ENCODE measurements at places on chromosomes 1 and 21.

DNA sequence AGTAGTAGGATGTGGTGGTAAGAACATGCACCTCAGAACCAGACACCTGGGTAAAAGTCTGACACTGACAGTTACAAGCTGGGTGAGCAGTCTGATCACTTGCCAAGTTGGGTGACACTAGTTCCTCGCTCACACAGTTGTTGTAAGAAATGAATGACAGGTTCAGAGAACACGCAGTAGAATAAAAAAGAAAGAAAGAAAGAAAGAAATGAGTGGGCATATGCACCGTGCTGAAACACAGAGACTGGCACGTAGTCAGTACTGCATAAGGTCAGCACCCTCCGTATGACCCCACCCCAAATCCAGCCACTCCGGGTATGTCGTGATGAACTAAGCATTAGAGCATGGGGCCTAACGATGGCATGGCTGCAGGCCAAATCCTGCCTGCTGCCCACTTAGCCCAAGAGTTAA, 90.6 kb downstream of the GLUL start:
- DNase-seq = no peak

DNA sequence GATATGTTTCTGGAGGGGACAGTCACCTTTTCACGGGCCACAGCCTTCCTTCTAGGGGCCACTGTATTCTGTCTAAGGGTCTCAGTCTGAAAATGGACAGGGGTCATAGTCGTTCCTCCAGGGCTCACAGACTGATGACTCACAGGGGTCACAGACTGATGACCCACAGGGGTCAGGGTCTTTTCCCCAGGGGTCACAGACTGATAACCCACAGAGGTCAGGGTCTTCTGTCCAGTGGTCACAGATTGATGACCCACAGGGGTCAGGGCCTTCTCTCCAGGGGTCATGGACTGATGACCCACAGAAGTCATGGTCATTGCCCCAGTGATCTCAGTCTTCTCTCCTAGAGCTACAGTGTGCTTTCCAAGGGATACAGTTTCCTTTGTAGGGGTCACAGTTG, 12.8 kb downstream of the OVGP1 start:
- no peak for DNase-seq

GRCh38 chr1:207397525-207397926, 56.6 kb upstream of the CR2 start:
- DNase-seq = no peak

DNA sequence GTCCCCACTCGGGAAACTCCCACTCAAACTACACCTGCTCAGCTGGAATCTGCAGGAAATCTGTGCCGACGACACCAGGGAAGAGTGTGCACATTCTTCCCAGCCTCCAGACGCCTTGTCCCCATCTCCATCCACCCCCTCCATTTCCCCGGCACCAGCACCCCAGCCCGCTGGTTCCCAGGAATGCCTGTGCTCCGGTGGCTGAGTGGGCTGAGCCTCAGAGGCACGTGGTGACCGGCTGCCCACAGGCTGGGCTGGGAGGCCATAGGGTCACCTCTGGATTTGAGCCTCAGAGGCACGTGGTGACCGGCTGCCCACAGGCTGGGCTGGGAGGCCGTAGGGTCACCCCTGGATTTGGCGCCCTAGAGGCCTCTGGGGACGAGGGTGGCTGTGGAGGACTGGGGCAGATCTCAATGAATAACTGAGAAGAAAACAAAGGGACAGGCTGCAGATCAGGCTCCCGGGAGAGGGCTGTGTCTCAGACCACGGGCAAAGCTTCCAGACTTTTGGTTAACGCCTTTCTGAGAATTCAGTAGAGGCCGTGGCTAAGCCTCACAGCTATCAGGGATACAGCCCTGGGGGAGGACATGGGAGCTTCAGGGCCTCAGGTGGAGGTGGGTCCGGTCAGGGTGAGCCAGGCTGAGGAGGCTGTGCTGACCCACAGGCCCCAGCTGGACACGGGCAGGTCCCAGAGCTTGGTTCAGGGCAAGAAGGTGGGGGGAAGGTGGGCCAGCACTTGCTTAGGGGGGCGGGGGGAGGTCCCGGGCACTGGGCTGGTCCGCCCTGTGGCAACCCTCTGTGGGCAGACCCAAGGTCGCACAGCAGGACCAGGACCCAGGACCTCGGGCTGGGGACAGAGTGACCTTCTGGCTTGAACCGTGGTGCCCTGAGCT, 17.3 kb upstream of the TTLL10 start:
- DNase-seq = no peak

DNA sequence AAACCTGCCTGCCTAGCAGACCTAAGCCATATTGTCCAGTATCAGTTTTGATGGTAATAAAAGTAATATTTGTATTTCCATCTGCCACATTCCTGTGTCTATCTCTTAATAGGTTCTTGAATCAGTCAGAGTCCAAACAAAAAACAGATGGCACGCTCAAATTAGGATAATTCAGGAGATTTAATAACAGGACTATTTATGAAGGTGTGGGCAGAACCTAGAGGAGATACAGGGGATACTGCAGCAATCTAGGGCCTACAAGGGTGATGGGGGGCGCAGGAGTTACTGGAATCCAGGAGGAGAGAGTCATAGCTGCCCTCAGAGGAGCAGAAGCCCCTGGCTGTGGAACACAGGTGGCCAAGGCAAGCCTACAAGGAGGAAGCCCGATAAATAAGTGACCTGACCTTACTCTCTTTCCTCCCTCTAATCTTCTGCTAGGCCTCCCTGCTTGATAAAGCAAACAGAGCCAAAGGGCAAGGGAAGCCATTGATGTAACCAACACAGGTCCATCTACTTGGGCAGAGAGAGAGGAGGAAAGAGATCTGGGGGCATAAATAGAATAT, 11.9 kb upstream of the HYI start:
- no peak for DNase-seq

GRCh38 chr21:42733037-42733627, 79.7 kb downstream of the PDE9A start:
- no peak for DNase-seq

DNA sequence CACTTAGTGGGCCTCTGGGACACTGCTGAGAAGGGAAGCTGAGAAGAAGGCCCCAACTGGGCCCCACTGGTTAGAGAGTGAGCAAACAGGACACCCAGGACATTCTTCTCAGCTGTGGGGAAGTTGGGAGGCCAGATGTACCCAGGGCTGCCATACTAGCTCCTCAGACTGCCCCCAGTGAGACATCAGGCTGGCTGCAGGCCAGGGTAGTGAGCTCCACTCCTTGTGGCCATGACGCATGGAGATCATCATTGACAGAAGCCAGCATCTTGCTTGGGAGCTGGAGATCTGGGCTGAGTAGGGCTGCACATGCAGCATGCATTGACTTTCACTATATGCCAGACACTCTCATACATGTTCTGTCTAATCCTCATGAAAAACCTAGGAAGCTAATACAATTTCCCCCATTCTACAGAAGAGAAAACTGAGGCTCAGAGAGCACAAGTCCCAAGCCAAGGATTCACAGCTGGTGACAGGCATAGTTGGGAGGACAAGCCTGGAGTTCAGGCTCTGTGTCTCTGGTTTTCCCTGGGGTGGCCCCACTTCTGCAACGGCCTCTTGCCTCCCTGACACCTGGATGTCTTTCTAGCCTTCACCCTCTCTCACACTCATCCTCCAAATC, 24.1 kb upstream of the MYCL start:
- no peak for DNase-seq

- no peak for DNase-seq
Observed at GRCh38 chr21:36034211-36034913, 26.0 kb downstream of the SETD4 start.

- DNase-seq = no peak
Observed at GRCh38 chr1:207093944-207094343, 5.3 kb downstream of the C4BPB start.

DNA sequence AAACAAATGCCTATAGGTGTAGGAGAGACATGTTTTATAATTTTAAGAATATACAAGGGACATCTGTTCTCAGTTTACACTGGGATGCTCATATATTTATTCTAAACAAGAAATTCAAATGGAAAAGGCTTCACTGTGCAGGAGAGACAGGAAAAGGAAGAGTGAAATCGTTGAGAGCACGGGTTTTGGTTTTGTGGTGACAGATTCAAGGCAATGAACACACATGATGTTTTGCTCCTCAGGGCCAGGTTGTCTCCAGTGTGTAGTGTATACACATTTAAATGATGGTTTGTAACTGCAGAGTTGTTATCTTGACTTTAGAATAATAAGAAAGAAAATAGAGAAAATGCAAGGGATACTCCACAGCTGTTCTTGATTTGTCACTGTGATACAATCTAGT, 73.7 kb downstream of the S1PR1 start:
- DNase-seq = no peak

GRCh38 chr21:29739176-29739575, 200.6 kb downstream of the GRIK1 start:
- no peak for DNase-seq

DNA sequence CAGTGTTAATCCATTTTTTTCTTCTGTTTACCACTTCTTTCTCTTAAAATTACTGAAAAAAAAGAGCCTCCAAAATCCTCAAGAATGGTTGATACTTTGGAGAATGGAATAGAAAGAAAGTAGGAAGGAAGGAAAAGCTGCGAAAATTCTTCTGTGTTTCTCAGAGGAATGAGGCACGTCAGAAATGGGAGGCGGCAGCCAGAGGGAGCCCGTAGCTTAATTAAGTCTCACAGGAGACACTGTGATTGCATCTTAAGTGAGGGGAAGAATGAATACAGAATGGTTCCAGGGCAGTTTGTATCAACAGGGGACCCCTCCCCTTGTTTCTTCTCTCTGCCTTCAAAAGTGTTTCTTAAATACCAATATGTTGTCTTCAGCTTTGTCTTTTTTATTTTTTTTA, 1099.5 kb downstream of the PLA2G4A start:
- DNase-seq = peak; percentile 74

DNA sequence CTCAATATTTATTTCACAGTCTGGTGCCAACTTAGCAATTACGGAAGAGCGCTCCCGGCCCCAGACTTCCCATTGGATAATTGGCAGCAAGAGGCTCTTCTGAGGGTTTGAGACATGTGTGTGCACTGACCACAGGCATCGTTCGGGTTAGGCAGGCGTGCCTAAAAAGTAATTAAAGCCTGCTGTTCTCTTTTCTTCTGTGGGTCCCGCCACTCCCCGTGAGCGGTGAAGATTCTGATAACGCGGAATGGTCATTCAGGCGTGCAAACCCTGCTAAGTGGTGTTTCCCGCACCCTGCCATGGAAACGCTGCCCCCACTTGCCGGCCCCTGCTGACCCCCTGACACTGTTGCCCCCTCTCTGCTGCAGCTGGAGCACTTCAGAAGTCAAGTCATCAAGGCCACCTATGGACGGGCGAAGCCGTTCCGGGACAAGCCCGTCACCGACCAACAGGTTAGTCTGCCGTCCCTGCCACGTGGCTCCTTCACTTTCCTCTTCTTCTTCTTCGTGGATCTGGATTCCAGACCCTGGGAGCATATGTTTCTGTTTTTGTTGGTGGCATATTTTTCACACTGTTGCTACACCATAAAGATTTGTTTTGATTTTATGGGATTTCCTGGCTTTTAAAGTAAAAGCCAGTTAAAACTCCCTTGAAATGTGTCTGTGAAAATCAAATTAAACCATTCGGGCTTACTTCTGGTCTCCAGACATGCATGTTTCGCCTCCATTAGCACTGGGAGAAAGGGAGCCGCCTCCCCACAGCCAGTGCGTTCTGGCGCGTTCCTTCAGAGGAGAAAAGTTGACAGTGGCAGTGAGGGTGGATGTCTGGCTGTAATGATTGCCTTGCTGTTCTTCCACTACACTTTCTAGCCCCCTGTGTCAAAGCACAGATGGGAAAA, 79.9 kb downstream of the FHAD1 start:
- no peak for DNase-seq

GRCh38 chr1:228293393-228293792, 85.5 kb downstream of the OBSCN start:
- DNase-seq = no peak

DNA sequence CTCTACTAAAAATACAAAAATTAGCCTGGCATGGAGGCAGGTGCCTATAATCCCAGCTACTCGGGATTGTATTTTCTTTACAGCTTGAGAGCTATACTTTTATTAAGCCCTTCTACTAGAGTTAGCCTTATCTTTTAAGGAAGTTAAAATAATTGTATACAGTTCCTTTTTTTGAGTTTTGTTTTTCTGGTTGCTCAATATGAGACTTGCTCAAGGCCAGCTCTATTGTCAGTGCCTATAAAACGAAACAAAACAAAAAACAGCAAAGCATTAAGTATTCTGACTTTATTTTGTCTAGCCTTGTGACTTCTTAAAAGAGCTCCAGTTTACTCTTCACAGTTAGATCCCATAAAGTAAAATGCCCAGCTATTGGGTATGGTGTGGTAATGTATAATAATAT, 17.2 kb downstream of the PKN2 start:
- no peak for DNase-seq

DNA sequence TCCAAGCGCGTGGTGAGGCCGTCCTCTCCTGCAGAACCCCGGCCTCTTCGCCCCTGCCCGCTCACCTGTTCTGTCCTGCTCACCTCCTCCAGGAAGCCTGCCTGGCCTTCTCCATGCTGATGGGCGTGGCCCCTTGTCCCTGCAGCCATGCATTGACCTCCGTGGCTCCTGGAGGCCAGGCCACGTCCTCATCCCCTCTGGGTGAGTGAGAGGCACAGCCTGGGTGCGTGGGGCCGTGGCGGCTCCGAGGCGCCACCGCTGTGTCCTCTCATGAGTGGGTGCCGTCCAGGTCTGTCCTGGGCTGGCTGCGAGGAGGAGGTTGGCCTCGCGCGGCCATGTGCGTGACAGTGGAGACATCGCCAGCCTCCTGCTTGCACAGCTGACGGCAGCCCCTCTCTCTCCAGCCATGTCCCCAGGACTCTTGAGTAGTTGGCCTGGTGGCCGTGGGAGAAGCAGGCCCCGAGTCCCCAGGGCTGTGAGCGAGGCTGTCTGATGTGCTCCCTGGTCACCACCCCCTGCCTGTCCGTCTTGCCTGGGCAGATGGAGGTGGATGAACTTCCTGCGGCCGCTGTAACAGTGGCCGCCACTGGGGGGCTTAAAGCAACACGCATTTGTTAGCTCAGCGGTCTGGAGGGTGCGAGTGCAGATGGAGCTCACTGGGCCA, 58.1 kb downstream of the PRKCZ start:
- peak; percentile 63 for DNase-seq
